ENCODE measurements at places on chromosomes 13 and 19.
A peak's percentile ranks its signal among the peaks of the same experiment; 100 is the strongest.

GRCh38 chr13:46551410-46552302, 1.3 kb upstream of the LRCH1 start:
- DNase-seq: peak; percentile 81

GRCh38 chr19:5492635-5493409, 37.6 kb downstream of the ZNRF4 start:
- no peak for DNase-seq

GRCh38 chr13:26664876-26665275, 95.7 kb downstream of the GPR12 start:
- DNase-seq: no peak

- DNase-seq: no peak
These were observed 1289.2 kb upstream of the PCDH20 start for GRCh38 chr13:62704875-62705274.

GRCh38 chr19:45645068-45645630, 6.0 kb upstream of the EML2 start:
- DNase-seq: peak; percentile 64

GRCh38 chr13:29543230-29544215, 52.0 kb downstream of the SLC7A1 start:
- peak; percentile 44 for DNase-seq

DNA sequence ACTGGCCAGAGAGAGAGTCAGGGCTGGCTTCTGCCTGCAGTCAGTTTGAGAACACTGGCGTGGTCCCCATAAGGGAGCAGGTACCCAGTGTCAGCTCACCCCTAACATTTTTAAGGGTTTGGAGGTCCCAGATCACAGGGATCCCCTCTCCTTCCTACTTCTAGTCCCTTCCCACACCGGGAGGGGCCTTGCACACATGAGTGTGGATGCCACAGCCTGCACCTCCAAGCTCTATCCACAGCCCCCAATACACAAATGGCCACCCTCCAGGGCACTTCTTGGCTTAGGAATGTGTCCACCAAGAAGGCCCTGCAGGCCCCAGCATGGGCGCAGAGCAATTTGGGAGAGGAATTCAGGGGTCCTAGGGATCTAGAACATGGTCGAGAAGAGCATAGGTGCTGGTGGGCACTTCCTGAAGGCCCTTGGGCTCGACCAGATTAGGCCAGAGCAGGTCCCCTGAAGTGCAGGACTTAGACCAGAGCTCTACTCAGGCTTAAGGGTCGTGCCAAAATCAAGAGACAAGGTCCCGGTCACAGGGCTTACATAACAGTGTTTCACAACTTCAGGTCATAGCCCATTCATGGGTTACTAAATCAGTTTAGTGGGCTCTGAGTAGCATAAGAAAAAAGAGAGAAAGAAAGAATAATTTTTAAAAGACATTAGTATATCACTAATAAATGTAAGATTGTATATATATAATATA, 16.0 kb downstream of the FXYD5 start:
- no peak for DNase-seq

DNA sequence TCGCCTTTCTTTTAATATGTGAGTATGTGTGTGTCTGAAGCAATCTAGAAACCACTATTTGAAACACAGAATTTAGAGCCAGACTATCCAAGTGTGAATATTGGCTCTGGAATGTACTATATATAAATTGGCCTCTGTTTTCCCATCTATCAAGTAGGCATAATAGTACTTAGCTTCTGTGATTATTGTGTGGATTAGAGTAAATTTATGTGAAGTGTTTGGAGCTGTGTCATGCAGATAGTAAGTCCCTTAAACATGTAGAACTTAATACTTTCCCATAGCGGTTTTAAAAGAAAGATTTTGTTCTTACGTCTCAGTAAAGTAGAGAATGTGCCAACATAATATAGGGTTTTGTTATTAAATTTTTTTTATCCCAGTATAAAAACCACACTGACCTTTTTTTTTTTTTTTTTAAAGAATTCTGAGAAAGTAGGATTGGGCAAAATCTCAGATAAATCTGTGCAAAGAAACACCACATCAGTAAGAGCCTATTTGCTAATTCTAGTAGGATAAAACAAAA, 432.3 kb downstream of the RFC3 start:
- no peak for DNase-seq

- DNase-seq: no peak
These were observed 23.9 kb downstream of the ZDHHC20 start for GRCh38 chr13:21435231-21435630.

DNA sequence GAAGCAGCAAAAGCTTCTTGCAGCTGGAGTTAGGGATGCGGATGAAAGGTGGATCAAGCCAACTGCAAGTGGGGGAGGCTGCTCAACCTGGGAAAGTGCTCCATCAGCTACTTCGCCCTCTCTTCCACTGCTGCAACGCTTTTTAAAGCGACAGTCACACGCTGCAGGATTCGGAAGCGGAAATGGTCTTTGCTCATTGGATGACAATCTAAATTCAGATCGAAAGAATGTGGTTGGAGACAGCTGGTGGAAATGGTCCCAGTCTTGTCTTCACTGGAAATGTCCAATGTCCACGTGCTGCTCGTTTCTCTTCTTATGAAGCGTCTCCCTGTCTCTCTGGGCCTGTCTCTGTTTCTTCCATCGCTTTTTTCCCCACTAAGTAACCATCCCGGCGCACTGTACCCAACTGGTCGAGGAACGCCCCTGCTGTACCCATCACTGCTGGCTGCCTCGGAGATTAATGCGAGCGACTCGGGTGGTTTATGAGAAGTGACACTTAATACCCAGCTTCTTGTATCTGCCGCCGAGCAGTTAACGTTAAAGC, 2.1 kb upstream of the FGF9 start:
- no peak for DNase-seq

DNA sequence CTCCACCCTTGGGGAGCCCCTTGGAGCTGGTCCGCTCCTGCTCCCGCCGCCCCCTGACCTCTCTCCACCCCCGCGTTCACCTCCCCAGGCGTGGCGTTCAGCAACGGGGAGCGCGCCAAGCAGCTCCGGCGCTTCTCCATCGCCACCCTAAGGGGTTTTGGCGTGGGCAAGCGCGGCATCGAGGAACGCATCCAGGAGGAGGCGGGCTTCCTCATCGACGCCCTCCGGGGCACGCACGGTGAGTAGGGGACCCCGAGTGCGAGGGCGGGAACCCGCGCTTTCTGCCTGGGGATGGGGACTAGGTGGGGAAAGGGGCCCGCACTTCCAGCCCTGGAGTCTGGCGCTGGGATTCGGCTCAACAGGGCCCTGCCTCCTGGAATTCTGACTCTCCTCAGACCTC, 1.7 kb downstream of the CYP2A13 start:
- DNase-seq: no peak

DNA sequence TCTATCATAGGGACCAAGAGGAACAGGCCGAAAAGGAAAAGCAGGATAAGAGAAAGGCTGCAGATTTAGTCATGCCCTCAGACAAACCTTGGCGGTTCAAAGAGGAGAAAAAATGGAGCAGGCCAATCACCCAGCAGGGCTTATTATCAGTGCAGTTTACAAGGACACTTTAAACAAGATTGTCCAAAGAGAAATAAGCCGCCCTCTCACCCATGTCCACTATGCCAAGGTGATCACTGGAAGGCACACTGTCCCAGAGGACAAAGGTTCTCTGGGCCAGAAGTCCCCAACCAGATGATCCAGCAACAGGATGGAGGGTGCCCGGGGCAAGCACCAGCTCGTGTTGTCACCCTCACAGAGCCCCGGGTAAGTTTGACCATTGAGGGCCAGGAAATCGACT, 8.3 kb upstream of the REX1BD start:
- DNase-seq: no peak

DNA sequence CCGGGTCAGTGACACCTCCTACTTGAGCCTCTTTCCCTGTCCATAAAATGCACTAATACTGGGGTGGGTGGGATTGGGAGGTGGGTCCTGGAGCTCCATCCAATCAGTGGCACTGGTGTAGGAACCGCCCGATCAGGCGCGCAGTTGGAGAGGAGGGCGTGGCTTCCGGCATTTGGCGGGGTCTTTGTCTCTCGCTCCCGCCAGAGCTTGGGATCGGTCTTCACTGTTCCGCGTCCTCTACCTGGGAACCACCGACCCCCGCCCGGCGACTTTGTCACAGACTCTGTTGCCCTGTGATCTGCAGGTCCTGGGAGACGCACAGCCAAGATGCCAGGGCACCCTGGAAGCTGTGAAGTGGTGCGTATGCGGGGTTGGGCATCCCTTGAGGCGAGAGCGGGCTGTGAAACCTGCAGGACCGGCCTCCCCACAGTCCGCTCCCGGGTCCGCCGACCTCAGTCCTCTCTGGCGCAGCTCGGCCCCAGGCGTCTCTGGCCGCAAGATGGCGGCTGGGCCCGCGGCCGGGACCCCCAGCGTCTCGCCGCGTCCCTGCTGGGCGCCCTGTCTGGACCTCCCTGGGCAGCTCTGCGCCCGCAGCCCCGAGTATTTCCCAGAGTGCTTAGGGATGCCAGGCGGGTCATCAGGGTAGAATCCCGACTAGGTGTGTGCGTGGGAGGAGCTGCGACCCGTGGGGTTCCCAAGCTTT, 41.6 kb upstream of the ZNF730 start:
- peak; percentile 50 for DNase-seq

DNA sequence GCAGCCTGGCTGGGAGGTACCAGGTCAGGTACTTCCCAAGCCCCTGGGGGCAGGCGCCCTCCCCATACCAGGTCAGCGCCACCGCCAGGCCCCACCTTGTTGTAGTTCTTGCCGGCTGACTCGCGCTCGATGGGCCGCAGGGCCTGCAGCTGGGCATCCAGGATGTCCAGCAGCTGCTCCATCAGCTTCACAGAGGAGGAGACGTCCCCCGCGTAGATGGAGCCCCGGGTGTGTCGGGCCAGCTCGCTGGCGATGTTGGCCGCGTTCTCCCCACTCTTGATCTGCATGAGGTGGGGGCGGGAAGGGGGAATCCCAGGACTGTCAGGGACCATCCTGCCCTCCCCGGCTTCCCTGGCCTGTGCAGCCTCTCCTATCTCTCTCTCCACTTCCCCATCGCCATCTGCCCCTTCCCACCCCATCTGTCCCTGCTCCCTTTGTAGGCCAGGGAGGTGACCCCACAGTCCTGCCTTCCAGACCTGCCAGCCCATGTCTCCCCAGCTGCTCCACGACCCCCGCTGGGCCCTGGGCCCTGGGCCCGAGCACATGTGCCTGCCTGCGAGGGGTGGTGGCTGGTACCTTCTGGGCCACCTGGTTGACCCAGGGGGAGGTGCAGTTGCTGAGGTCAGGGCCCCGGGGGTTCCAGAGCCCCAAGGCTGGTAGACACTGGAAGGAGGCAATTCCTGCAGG, 23.8 kb upstream of the ASF1B start:
- no peak for DNase-seq

DNA sequence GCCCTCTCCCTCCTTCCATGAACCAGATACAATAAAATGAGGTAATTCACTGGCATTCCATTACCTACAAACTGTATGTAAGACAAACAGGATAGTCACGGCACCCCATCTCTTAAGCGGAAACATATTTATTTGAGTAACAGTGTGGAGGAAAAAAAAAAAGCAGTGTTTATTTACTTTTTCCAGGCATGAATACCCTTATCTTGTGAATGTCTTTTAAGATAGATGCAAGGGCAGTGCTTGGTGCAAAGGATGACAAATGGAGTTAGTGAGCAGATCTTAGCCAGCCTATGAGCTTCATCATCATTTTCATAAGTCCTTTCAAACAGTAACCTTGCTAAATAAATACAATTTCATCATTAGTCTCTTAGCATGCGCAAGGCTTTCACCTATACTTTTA, 1661.8 kb upstream of the SPRY2 start:
- no peak for DNase-seq

DNA sequence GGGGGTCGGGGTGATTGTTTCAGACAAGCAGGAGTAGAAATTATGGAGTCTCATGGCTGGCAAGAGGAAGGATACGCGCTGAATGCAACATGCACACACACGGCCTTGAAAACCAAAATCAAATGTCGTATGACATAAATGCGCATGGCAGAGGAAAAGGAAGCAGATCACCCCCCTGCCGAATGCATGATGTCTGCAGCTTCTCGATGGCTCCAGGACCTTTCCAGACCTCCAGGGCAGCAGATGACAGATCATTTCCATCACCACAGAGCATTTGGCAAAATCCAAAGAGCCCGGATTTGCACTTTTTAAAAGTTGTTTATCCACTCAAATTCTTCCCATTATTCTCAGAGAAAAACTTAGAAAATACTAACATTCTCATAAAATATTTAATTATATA, 211.7 kb downstream of the NHLRC3 start:
- DNase-seq: no peak

DNA sequence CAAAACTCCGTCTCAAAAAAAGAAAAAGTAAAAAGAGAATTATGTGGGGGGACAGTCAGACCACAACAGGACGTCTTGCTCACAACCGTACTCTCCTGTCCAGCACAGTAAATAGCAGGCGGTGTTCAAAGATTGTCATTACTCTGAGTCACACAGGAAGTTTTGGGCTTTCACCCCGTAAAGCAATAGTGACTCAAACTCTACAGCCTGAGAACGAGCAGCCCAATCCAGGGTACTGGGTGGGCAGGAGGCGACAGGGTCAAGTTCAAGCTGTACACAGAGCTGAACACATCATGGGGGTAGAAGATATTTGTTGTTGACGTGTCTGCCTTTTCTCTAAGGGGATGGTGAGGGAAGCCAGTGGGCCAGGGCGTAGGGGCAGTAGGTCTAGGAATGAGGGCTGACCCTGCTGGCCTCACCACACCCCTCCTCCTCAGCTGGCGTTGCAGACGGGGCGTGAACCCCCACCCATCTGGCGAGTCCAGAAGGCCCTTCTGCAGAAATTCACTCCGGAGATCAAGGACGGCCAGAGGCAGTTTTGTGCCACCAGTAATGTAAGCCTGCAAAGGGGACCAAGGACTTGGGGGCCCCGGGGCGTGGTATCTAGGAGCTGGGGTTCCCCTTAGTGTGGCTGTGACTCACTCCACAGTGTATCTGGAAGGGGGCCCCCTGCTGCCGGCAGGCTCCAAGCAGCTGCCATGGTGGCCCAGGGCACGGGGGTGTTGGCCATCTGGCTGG, 23.3 kb downstream of the PRR12 start:
- no peak for DNase-seq

- DNase-seq: no peak
These were observed 16.6 kb downstream of the PLK5 start for GRCh38 chr19:1540365-1540925.

- no peak for DNase-seq
These were observed 52.7 kb upstream of the RFXAP start for GRCh38 chr13:36766295-36766694.

- DNase-seq: no peak
These were observed 108.7 kb upstream of the MBNL2 start for GRCh38 chr13:97113231-97114001.

GRCh38 chr13:79448413-79448812, 32.5 kb upstream of the NDFIP2 start:
- DNase-seq: no peak

GRCh38 chr19:7746903-7747884, at the start of gene CD209:
Gene CD209, minus strand, starts transcription at chr19:7747534. Its CDS starts 23 bp downstream, at chr19:7747511.
- no peak for DNase-seq

GRCh38 chr13:48004201-48004600, 3.1 kb upstream of the SUCLA2 start:
- no peak for DNase-seq

DNA sequence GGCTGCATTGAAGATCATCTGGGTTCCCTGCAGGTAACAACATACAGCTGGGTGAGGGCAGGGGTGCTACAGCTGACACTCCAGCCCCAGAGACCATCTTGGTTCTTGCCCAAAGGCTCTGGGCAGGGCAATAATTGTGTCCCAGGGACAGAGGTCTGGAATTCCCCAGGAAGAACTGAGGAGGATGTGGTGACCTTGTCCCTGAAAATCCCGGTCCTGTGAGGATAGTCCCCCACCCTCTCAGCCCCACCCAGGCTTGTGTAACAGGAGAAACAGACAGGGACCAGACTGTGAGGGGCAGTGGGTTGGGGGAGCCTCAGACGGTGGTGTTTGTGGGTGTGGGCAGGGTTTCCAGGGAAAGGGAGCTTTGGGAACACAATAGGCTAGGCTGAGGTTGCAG, 63.5 kb downstream of the COLGALT1 start:
- no peak for DNase-seq

- DNase-seq: no peak
These were observed 1089.7 kb downstream of the EFNB2 start for GRCh38 chr13:105445796-105446195.
